ENCODE measurements at places on chromosomes 16 and 17.

DNA sequence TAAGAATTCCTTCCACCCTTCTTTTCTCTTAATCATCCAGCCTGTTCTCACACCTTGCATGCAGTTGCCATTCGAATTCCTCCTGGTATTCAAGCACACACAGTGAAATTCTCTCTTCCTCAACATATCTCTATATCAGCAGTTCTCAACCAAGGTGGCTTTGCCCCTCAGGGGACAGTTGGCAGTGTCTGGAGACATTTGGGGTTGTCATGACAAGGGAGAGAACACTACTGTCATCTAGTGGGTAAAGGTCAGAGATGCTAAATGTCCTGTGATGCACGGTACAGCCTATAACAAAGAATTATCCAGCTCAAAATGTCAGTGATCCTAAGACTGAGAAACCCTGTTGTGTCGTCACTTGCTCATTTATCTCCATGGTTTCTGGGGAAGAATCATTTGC lies 94.8 kb upstream of the CPHXL start:
- DNase-seq, result no peak

DNA sequence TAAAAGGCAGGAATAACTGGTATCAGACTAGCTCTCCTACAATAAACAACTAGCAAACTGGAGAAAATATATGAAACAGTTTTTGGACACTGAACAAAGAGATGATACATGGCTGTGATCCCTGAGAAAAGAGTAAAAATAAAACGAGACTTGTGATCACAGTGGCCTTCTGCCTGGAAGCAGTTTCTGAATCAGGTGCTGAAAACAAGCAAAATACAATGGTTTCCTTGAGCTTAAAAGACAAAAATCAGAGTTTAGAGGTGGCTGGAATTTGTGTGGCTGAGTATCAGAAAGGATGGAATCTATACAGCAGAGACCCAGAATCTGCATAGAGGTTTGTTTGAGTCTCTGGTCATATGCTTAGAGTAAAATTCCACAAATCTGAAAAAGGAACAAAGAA lies 242.5 kb upstream of the SOX9 start:
- no peak for DNase-seq

GRCh38 chr17:14211246-14211645 lies 25.4 kb downstream of the CDRT15 start:
- DNase-seq, result no peak

DNA sequence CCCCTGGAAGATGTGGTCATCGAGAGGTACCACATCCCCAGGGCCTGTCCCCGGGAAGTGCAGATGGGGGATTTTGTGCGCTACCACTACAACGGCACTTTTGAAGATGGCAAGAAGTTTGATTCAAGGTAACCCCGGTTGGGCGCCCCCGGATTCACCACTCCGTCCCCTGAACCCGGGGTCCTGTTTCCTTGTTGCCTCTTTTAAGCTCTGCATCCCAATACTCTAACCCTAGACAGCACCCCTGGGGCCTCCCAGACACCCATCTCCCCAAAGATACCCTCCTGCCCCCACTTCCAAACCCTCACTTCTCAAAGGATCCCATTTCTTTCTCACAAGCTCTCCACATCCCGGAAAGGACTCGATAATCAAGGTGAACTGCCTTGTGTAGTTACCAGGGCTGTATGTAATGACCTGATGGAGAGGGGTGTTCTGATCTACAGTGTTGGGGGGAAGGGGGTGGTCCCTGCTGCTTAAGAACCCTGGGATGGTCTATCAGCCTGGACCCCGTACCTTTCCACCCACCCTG lies 412 bp downstream of the FKBP10 start:
- DNase-seq, result no peak

DNA sequence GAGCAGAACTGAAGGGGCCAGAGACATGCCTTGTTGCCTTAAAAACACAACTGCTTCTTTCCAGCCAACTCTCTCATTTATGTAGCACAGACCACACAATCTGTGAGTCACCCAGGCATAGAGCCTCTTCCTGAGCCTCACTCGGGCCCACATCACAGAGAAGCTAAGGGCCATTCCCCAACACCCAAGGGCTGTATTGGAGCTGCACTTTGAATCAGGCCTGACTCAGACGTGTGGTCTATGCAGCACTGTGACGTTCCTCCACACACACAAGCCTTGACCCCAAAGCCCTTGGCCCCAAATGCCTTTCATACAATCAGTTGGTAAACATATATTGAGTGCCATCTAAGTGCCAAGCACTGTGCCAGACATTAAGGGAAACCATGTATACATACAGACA lies 308.9 kb upstream of the DYNLRB2 start:
- no peak for DNase-seq

GRCh38 chr17:33517746-33518145 lies 224.7 kb upstream of the ASIC2 start:
- DNase-seq, result no peak

DNA sequence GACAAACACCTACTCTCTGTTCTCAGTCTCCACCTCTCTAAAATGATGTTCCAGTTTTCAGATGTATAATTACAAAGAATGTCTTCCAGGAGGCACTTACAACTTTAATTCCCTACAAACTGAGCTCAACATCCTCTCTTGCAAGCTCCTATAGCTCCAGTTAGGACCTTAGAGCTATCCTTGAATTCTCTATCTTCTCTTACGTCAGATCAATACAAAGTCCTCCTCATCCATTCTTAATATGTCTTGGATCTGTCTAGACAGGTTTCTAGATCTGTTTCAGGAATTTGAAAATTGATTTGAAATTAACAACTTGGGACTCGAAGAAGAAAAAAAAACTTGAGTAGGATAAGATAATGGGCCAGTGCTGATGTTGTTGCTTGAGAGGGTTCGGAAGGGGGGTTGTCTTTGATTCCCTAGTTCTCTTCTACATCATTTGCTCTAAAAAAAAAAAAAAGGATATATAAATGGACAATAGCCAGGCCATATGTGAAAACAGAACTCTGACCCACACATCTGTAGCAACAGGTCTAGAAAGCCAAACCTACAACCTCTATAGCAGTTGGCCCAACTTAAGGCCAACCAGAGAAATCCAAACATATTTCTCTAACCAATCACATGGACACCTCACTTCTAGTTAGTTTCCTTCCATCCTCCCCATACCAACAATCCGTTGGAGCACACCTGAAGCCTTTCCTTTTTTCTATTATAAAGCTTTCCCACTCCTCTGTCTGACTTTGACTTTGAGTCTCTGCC lies 746 bp upstream of the APOH start:
- no peak for DNase-seq

DNA sequence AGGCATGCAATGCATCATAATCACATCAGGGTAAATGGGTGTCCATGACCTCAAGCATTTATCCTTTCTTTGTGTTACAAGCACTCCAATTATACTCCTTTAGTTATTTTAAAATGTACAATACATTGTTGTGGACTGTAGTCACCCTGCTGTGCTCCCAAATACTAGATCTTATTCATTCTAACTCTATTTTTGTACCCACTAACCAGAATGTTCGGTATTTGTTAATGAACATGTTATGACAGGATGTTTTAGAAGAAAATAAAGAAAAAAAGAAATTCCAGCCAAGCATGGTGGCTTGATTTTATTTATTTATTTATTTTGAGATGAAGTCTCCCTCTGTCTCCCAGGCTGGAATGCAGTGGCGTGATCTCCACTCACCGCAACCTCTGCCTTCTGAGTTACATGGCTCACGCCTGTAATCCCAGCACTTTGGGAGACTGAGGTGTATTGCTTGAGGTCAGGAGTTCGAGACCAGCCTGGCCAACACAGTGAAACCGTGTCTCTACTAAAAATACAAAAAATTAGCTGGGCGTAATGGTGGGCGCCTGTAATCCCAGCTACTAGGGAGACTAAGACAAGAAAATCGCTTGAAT lies 1.8 kb upstream of the NDE1 start:
- DNase-seq, result no peak

GRCh38 chr17:41442739-41443138 lies 2.0 kb upstream of the KRT38 start:
- no peak for DNase-seq

DNA sequence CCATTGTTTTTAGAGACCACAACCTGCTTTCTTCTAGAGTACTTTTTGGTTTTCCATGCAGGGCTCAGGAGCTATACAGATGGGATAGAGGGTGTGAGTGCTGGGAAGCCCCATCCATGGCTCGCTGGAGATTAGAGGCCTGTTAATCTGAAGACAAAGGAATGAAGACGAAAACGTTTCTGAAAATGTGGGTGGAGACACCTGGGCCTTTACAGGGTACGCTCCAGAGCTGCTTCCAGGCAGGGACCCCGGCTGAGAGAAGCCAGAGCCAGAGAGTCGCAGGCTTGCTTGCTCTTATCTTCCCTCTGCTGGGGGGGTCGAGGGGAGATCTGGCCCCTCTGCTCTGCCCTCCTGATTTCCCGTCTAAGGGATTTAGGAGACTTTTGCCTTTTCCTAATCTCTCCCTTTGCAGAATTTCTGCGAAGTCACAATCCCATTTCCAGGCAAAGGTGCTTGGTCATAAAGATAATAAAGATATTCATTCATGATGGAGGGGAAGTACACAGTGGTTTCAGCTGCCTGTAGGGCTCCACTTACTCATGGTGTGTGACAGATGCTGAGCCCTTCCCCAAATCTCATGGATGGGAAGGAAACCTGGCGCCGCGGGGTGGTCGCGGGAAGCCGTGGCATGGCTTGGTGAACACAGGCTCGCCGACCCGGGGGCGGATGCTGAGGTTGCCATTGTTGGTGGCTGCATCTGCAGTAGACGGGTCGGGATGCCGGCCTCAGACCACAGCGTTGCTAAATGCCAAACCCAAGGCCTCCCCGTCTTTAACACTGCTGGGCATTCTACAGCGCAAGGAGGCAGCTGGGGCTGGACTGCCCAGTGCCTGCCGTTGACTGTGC lies 4.8 kb upstream of the SOCS3 start:
- no peak for DNase-seq

DNA sequence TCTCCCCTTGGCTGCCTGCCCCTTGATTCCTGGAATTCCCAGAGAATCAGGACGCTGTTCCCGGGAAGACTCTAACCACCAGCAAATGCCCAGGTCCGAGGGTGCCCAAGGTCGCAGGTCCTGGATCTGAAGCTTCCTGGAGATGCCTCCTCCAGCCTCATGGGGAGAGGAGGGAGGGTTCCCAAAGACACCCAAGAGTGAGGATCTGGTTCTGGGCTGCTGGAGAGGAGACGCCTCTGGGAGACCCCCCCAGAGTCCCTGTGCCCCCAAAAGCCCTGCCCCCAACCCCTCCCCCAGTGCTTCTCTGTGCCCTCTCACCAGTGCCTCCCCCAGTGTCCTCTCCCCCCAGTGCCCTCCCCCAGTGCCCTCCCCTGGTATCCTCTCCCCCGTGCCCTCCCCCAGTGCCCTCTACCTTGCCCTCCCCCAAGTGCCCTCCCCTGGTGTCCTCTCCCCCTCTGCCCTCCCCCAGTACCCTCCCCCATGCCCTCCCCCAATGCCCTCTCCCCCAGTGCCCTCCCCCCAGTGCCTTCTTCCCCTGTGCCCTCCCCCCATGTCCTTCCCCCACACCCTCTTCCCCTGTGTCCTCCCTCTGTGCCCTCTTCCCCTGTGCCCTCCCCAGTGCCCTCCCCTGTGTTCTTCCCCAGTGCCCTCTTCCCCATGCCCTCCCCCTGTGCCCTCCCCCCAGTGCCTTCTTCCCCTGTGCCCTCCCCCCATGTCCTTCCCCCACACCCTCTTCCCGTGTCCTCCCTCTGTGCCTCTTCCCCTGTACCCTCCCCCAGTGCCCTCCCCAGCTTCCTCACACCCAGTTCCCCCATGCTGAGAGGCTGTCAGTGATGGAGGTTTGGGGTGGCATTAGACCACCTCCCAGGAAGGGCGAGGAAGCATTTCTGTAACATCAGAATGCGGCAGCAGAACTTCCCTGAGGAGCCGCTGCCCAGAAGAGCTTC lies 6.3 kb upstream of the SECTM1 start:
- DNase-seq, result no peak

DNA sequence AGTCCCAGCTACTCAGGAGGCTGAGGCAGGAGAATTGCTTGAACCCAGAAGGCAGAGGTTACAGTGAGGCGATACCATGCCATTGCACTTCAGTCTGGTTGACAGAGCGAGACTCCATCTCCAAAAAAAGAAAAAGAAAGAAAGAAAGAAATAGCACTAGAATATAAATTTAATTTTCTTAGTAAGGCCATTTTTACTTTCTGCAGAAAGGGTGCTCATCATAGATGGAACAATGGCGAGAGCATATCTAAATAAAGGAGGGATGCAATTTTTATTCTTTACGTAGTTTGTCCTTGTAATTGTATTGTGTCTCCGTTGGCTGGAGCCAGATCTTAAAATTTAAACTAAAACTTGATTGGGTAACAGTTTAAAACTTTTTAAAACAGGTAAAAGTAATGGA lies 85.6 kb upstream of the RPRML start:
- no peak for DNase-seq

DNA sequence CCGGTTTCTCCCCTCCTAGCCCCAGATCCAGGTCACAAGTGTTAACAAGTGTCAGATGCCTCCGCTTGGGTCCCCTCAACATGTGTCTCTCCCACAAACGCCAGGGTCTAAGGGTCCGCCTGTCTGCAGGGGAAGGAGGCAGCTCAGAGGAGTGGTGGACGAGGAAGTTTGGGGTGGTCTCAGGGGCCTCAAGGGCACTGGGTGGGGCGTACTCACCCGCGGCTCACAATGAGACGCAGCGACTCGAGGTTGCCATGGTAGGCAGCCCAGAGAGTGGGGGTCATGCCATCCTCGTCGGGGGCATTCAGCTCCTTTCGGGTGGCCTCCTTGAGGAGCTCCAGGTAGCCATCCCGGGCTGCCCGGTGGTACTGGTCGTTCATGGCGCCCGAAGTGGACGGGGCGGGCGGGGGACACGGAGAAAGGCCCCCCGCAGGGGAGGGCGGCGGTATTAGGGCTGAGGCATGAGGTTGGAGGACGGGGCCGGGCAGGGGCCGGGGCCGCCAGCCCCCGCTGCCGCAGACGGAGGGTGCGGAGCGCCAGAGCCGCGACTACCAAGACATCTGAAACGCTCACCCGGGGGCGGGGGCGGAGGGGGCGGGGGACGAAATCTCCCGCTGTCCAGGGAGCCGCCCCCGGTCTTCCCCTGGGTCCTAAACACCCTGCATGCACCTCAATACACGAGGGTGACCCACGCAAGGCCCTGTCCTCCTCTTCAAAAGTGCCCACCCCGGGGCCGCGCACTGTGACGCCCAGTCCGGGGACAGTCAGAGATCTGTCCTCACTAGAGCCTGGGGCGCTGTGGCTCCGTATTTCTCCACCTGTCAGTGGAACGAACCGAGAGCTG lies at the start of gene USH1G:
Gene USH1G (minus strand): TSS at position 562 of the 844 bp plus-strand sequence. CDS start 182 bp downstream, at position 380.
- no peak for DNase-seq

GRCh38 chr17:9974448-9975381 lies 69.6 kb upstream of the RCVRN start:
- peak; percentile 59 for DNase-seq

- no peak for DNase-seq
These were observed 181.1 kb downstream of the UTP18 start for GRCh38 chr17:51441431-51441830.
